ENCODE measurements at places on chromosomes 1 and 21.

DNA sequence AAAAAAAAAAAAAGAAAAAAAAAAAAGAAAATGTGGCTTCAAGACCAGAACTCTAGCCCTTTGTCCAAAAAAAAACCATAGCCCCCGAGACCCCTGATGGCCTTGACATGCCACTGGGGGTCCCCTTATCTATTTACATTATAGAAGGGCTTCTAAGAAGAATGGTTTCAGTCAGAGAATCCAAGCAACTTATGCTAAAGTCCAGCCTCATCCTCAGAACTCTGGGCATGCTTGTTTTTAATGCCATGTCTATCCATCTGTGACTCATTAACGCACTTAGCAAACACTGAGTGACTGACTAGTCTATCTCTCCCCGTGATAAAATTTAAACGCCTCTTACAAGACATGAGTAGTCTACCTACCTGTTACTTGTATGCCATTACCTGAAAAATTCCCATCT, 29.3 kb downstream of the ERG start:
- DNase-seq = no peak

DNA sequence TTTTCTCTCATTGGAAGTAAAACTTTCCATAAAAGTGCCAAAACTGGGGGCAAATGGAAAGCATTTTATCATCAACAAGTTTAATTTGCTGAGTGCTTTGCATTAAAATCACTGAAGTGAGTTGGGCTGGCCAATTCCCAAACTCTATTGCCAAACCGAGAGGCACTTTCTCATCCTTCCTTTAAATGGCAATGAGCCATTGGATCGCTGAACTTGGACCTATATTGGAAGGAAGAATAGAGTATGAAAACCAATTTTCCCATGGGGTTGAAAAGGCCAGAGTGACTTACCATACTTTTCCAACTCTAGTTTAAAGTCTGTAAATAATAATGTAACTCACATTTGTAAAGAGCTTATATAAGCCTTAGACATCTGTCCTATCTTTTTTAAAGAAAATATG, 189.1 kb upstream of the C1orf87 start:
- no peak for DNase-seq

DNA sequence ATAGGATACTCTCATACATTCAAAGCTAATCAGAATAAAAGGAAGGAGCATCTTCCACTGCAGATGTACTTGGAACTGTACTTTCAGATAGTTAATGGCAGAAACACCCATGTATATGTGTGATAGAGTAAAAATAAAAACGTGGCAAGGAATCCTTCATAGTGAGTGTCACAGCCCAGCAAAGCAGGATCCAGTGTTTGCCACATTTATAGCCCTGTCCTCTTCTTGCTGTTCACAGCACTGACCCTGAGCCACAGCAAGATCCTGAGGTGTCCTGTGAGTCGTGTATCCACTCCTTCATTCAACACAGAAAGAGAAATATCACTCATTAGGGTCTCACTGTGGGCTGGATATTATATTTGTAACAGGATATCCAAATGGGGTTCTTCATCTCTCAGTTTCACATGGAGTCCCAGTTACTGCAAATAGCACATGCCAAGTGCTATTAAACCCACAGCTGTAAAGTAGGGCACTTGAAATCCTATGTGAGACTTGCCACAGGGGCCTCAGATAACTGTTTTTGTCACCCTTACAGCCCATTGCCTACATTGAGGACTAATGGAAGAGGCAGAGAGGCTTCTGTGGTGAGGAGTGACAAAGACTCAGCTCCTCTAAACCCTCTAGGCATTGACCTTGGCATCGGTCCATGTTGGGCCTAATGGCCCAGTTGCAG, 41.3 kb downstream of the CYP2J2 start:
- DNase-seq = no peak

GRCh38 chr1:24275510-24275909, 43.6 kb upstream of the GRHL3 start:
- no peak for DNase-seq

Data from cortex of kidney (tissue), 1 donor.